ENCODE measurements at places on chromosomes 2 and 18.

DNA sequence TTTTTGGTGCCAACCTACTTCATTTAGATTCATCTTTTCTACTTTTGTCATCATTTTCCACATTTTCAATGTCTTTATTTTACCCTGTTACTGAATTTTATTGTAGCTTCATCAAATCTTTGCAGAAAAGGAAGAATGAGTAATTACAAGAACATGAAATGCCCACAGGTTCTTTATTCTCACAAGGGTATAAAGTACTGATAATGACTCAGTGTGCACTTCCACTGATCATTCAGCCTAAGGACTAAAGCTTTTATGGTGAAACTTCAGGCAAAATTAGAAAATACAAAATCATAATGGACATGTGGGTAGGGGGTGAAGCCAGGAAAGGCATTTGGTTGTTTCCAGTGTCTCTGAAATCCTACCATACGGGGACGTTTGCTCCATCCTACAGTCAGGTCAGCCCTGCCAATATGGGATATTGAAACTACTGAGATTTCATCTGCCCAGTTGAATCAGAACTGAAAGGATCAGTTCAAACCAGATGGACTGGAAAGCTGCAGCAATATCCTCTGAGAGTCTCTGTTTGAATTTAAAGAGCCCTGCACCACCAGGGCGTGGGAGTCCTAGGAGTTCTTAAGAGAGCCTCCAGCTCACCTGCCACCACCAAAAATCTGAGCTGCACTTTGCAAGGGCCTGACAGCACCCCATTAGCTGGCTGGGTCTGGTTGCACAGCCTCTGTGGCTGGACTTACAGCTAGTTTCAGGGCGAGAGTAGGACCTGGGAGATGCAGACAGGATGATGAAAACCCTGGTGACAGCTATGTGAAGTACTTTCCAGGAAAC lies 390.4 kb downstream of the CMPK2 start:
- no peak for DNase-seq

DNA sequence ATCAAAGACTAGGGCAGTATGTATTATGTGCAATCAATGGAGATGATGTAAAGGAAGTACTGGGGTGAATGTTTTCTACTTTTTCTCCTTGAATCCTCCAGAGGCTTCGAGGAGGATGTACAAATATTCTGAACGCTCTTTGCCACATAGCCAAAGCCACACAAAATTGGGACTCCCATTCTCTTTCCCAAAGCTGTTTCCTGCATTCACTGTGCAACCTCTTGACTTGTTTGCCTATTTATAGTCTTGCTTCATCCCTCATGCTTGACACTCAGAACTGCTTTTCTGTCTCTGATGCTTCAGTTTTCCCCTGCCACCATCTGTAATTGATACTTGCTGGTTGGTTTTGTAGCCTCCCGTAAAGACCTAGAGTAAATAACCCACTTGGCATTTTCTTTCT lies 208.2 kb upstream of the RBMS1 start:
- no peak for DNase-seq

- no peak for DNase-seq
Observed at GRCh38 chr2:15226661-15227060, 334.5 kb downstream of the NBAS start.

GRCh38 chr2:47079515-47080412 lies 75.3 kb downstream of the STPG4 start:
- no peak for DNase-seq

GRCh38 chr2:105055613-105056012 lies 17.7 kb downstream of the MRPS9 start:
- DNase-seq, result no peak
